Lung (tissue), 17 donors: ENCODE measurements at places on chromosomes 4 and X.

GRCh38 chr4:16158504-16158852, 67.8 kb downstream of the TAPT1 start:
- DNase-seq, result no peak
- no peak overlapping the region for H3K27ac ChIP-seq
- H3K4me3 ChIP-seq, result no peak overlapping the region
- no peaks in the 10 kb centered on the region for H3K27me3 ChIP-seq
- H3K36me3 ChIP-seq, result peaks cover 4% of the 10 kb centered on the region
- peaks cover 9% of the 10 kb centered on the region for H3K4me1 ChIP-seq

DNA sequence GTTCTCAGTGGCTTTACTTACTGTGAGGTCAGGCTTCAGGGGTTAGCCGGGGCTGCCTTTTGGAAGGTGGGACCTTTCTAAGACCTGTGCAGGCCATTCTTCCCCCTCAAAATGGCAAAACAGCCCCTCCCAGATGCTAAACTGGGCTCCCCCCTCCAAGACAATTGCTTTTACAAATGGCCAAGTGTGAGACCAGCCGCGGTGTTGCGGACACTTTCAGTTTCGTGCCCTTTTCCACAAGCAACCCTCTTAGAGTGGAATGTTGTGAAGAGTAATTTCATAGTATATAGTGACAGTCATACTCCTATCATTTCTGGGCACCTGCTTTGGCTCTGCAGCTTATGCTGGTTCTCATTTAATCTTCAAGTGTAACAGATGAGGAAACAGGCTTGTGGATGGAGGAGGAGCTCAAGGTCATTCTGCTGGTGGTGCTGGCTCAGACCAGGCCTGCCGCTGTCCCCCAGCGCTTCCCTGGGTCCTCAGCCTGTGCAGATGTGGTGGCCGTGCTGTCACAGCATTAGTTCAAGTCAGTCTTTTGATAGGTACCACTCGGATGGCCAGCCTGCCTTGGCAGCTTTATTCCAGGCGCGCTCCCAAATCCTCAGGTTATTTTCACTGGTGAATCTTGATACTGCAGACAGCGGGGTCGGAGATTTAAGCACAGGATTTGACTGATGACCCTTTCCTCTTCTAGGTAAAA, 55.0 kb upstream of the TADA2B start:
- peak overlapping the region; percentile 85 for H3K4me3 ChIP-seq
- no peak for DNase-seq
- H3K27me3 ChIP-seq, result no peaks in the 10 kb centered on the region
- H3K36me3 ChIP-seq, result no peaks in the 10 kb centered on the region
- H3K27ac ChIP-seq, result peak overlapping the region; percentile 43

DNA sequence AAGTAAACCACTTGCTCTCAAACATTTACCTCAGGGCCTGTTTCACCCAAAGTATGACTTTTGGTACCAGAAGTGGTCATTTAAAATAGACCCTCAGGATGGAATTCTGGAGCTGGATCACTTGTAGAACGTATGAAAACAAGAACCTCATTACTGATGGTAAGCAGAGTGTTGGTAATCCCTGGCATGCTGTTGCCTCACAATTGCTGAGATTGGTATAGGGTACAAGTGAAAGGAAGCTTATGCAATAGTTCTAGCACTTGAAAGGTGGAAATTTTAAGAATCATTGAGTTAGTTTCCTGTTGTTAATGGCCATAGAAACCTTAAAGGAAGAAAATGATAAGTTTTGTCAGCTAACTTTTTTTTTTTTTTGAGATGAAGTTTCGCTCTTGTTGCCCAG, 22.3 kb upstream of the THOC2 start:
- no peaks in the 10 kb centered on the region for H3K27me3 ChIP-seq
- no peaks in the 10 kb centered on the region for H3K4me1 ChIP-seq
- H3K27ac ChIP-seq, result no peak overlapping the region
- no peak for DNase-seq
- H3K4me3 ChIP-seq, result no peak overlapping the region
- no peaks in the 10 kb centered on the region for H3K36me3 ChIP-seq

- peak; percentile 49 for DNase-seq
- H3K27me3 ChIP-seq, result no peaks in the 10 kb centered on the region
- no peaks in the 10 kb centered on the region for H3K4me1 ChIP-seq
- no peak overlapping the region for H3K27ac ChIP-seq
Observed at GRCh38 chr4:117134386-117134785, 49.0 kb upstream of the TRAM1L1 start.

- no peaks in the 10 kb centered on the region for H3K36me3 ChIP-seq
- no peak overlapping the region for H3K4me3 ChIP-seq
- H3K27ac ChIP-seq, result no peak overlapping the region
- DNase-seq, result no peak
- no peaks in the 10 kb centered on the region for H3K4me1 ChIP-seq
Observed at GRCh38 chrX:45537936-45538335, 337.3 kb upstream of the DIPK2B start.

DNA sequence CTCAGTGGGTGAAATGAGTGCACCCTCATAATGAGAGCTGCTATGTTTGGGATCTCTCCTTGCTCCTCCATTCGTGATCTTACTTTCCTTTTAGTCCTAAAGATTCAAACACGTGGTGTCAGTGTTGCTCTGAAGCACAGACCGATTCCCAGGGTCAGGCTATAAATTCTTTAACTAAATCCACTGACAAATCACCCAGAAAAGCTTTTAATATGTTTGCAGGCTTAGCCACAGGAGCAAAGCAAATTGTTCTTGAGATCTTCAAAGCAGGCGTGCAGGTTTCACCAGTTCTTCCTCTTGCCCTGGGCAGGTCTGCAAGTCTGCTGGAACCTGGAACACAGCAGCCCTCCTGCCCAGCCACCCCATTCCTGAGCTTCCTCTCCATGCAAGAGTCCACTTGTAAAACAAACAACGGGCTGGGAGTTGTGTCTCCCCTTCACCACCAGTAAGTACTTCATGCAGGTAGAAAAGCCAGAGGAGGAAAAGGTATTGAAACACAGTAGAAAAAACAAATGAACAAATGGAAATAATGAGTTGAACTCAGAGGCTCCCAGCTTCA, 70.1 kb upstream of the ENPP6 start:
- peaks cover 3% of the 10 kb centered on the region for H3K4me1 ChIP-seq
- H3K27me3 ChIP-seq, result no peaks in the 10 kb centered on the region
- H3K36me3 ChIP-seq, result no peaks in the 10 kb centered on the region
- peak; percentile 82 for DNase-seq
- H3K27ac ChIP-seq, result peak overlapping the region; percentile 67
- H3K4me3 ChIP-seq, result no peak overlapping the region

DNA sequence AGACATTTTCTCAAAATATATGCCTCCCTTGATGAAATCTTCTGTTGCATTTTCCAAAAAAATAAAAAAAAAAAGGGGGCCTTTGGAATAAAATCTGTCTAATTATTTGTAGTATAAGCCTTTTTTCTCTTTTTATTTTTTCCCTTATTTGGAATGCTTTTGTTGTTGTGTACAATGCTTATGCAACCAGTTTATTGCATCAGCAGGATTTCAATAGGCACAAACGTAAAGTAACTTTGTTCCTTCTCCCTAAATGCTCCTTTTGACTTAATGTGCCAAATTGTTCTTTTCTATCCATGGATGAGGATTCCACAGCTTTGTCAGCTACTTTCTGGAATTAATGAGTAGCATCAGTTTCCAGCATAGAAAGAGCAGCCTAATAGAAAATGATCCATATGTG, 59.6 kb upstream of the HPGD start:
- no peak overlapping the region for H3K4me3 ChIP-seq
- DNase-seq, result no peak
- no peaks in the 10 kb centered on the region for H3K36me3 ChIP-seq
- no peaks in the 10 kb centered on the region for H3K4me1 ChIP-seq
- H3K27me3 ChIP-seq, result no peaks in the 10 kb centered on the region
- no peak overlapping the region for H3K27ac ChIP-seq

DNA sequence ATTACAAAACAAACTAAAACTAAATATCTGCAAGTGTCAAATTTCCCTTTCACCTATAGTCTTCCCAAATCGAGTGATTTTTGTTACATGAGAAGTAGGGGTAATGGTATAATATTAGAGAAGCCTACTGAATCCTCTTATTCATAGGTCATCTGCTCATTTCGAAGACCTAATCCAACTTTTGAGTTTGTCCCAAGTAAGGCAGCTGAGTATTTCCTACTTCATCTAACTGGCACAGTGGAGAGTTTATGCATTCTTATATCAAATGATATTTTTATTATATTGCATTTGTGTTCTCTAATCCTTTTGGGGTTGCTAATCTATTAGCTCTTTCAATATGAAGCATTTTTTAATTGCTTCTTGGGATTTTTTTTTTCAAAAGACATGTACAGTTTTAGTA, 7.7 kb upstream of the NR3C2 start:
- H3K4me3 ChIP-seq, result no peak overlapping the region
- H3K36me3 ChIP-seq, result no peaks in the 10 kb centered on the region
- no peak overlapping the region for H3K27ac ChIP-seq
- no peaks in the 10 kb centered on the region for H3K27me3 ChIP-seq

DNA sequence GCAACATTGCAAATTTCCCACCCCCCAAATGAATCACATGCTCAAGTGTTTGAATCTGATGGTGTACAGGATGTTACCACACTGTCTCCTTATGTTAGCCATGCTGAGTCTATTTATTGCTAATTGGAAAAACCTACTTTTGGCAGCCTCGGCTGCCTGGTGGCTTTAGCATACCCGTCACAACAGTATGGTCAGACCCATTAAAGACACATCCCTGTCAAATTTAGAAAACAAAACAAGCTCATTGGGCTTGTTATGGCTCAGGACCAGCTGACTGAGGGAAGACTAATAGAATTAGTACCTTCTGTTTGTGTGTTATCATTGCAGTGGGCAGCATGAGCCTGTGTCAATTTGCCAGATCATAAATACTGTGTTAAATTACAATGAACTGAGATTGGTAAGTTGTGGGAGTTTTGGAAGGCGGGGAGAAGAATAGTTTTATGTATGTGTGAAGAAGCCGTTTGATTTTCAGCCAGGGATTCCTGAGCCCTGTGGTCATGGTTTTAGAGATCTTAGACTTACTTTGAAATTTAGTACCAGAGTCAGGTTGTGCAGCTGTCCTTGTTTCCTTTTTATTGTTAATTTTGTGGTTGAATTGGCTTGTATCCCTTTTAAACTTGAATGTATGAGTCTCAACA, 66.8 kb downstream of the POLA1 start:
- H3K27me3 ChIP-seq, result no peaks in the 10 kb centered on the region
- H3K4me1 ChIP-seq, result no peaks in the 10 kb centered on the region
- no peak overlapping the region for H3K27ac ChIP-seq

- DNase-seq, result no peak
- H3K27me3 ChIP-seq, result no peaks in the 10 kb centered on the region
- no peaks in the 10 kb centered on the region for H3K4me1 ChIP-seq
- H3K27ac ChIP-seq, result no peak overlapping the region
Observed at GRCh38 chr4:101244349-101244748, 103.0 kb downstream of the PPP3CA start.

GRCh38 chr4:100289946-100290345, 99.7 kb upstream of the DDIT4L start:
- no peaks in the 10 kb centered on the region for H3K36me3 ChIP-seq
- no peak overlapping the region for H3K4me3 ChIP-seq
- no peaks in the 10 kb centered on the region for H3K4me1 ChIP-seq
